GOT3 (cell line): ENCODE measurements at places on chromosomes 5 and 9.

GRCh38 chr9:106828070-106828469 lies 34.9 kb upstream of the ZNF462 start:
- no peak for DNase-seq

GRCh38 chr9:91580136-91580535 lies 156.5 kb upstream of the NFIL3 start:
- DNase-seq: no peak

- DNase-seq: no peak
These were observed 9.0 kb downstream of the RFESD start for GRCh38 chr5:95655575-95655974.

GRCh38 chr9:129081388-129081904 lies 535 bp downstream of the DOLPP1 start:
- no peak for DNase-seq

- no peak for DNase-seq
These were observed 171.7 kb downstream of the COL23A1 start for GRCh38 chr5:178418471-178419010.

GRCh38 chr9:26565118-26565517 lies 327.5 kb downstream of the CAAP1 start:
- no peak for DNase-seq

DNA sequence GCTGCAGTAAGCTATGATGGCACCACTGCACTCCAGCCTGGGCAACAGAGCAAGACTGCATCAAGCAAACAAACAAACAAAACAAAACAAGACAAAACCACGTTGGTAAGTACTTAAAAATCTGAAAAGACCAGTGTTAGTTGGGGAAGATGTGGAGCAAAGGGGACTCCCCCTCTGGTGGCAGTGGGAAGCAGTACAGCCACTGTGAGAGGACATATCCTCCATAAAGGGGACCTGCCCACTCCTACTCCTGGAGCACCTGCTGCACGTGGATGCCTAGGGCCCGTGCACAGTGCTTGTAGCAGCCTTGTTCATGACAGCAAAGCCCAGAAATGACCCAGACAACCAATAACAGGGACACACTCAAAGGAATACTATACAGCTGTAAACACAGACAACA lies 17.0 kb upstream of the IPPK start:
- DNase-seq: no peak

DNA sequence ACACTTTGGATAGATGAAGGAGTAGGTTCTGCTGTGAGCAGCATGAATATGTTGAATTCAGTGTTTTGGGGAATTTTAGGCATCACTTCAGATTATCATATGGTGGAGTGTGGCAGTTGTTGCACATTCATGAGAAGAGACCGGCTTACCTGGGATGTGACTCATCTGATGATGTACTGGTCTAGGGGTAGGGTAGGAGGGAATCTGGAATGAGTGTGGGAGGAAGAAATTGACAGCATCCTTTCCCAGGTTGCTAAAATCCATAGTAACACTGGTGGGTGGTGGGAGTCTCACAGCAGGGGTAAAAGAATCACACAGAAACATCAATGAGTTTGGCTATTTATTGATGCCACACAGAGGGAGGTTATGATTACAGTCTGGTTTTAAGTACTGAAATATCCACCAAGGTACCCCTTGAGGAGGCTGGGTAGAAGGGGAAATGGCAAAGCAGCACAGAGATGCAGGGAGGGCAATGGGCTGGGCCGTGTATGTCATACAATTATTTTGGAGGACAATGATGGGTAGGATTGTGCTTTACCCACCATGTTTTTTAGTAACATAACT lies 82.5 kb downstream of the TARS1 start:
- DNase-seq: no peak

DNA sequence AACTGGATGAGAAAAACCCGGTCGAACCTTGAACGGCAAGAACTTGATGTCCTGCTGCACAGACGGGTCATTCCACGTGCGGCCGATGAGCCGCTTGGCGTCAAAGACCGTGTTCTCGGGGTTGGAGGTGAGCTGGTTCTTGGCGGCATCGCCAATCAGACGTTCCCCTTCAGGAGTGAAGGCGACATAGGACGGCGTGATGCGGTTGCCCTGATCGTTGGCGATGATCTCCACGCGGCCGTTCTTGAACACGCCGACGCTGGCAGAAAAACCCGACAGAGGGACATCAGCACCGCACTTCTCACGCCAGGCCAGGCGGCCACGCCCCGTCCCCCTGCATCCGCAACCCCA lies 519 bp downstream of the HSPA5 start:
- DNase-seq: no peak

DNA sequence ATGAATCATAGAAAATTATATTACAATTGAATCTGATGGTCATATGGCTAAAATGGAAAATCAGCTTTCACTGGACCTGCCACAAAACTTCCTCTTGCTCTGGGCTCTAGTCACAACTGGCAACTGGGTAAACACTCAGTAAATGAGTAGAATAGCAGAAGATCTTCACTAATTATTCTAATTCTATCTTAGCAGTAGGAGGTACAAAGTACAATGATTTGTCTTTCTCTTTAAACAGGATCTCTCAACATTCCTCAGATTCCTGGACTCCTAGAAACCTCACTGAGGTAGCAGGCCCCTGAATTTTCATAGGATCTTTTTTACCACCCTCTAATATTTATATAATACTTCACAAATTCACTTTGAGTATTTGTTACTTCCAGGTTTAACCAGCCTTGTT lies 239.9 kb upstream of the SMARCA2 start:
- DNase-seq: no peak

DNA sequence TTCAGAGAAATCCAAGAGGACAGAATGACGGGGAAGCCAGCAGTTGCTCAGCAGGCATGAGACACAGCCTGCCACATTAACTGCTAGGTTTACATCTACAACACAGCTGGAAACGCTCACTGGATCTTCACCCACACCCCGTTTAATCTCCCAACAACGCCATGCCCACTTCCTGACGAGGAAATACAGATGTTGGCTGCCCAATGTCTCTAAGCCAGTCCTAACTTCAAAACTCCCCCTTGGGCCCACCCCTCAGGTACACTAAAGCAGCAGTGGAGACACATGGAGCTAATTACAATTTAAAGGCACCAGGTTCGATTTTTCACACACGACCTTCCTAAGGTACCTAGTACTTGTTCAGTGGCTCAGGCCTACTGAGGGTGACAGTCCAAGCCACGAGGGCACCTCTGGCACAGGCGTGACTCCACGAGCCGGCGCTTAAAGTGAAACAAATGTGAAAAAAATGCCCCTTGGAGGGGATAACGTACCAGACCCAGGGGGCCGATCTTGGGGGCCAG lies 904 bp downstream of the RPL12 start:
- no peak for DNase-seq

GRCh38 chr5:90334741-90335140 lies 74.8 kb downstream of the CETN3 start:
- no peak for DNase-seq

DNA sequence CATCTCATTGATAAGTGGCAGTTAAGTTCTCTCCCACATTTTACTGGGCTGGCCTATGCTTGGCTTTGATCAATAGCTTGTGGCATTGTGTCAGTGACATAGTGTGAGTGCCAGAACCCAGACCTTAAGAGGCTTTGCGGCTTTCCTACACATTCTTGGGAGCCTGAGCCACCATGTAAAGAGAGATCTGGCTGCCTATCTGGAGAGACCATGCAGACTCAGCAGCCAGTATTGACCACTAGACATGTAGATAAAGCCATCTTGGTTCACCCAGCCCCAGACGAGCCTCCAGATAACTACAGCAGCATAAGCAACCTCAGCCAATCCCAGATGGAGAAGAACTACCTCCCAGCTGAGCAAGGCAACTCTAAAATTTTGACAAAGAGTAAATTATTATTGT lies 28.6 kb downstream of the C9orf153 start:
- no peak for DNase-seq
